Foreskin keratinocyte (primary cell): ENCODE measurements at places on chromosomes 7 and 10. TPM values are rescaled to one million over a fixed set of nuclear protein-coding genes. Genes with fewer than 3 reads are reported as not detected.

DNA sequence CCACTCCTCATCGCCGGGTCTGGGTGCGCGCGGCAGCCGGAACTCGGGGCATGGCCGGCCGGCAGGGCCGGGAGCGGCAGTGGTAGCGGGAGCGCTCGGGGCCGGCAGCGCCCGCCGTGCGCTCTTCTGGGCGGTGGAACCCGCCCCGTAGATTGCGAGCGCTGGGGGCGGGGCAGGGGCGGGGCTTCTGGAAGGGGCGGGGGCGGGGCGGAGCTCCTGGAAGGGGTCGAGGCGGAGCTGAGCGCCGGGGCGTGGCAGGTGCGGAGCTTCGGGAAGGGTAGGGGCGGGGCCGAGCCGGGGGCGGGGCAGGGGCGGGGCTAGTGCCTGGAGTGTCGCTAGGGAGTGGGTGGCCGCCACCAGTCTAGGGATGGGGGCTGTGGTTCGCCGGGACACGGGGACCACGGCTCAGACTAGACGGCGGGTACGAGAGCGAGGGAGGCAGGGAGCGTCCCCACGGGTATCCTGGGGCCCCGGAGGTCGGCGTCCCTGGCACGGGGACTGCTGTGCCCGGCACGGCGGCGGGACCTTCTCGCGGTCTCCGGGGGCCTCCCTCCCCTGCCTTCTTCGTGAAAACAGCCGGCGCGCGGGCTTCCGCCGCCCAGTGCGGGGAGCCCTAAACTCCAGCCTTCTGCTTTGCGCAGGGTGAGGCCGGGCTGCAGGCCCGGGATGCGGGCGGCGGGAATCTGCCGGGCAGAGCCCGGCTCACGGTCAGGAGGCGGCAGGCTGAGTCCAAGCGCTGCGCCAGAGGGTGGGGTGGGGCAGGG, at the start of gene STK32C:
Gene STK32C (minus strand): TSS at position 128 of the 764 bp plus-strand sequence. CDS start 117 bp downstream, at position 11.
- no peak for DNase-seq

GRCh38 chr7:2956526-2957368, 86.9 kb downstream of the CARD11 start:
- peak; percentile 94 for DNase-seq

GRCh38 chr7:98816241-98816640, 53.6 kb downstream of the TMEM130 start:
- DNase-seq: no peak

DNA sequence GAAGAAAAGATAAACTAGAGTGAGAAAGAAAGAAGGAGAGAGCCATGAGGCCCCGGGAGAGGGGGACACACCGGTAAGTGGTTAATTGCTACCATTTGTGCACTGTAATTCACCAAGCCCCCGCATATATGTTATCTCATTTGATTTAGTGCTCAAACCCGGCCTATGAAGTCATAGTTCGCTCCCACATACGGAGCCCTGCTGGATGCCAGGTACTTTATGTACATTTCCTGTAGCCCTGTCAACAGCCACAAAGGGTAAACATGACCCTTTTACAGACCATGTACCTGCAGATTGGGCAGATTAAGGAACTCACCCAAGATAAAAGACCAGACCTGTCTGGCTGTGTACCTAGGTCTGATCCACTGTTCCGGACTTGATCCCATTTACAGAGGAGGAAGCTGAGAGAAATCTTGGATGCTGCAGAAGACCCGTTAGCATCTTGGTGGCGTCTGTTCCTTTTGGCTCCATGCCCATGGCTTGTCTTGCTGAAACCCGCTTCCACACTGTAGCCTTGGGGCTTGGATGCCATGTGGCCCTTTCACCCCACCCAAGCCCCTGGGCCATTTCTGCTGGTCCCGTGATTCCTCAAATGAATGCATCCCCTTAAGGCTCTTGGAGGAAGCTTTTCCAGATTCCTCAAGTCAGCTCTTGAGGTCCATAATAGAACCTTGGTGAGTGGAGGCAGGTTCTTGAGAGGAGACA, 32.3 kb downstream of the FAM241B start:
- DNase-seq: no peak

DNA sequence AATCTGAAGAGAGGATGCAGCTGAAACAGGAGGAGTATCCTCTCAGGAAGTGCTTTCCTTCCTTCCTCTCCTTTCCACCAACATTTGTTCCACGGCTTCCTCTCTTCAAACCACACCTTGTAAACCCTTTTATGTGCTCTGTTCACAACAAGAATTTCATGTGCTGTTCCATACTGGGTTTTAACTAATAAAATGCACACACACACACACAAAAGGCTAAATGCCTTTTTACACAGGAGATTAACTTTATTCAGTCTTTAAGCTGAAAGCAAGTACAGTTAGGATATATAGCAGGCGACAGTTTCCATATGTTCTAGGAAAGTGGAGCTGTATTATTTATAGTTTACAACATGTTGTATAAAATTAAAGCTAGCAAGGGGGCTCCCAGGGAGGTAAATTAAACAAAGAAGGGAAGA, 106.7 kb downstream of the REEP3 start:
- no peak for DNase-seq

SUN3 gene
- polyA plus RNA-seq: 0.12 TPM in 1 of 2 replicates, not detected in the other

DNA sequence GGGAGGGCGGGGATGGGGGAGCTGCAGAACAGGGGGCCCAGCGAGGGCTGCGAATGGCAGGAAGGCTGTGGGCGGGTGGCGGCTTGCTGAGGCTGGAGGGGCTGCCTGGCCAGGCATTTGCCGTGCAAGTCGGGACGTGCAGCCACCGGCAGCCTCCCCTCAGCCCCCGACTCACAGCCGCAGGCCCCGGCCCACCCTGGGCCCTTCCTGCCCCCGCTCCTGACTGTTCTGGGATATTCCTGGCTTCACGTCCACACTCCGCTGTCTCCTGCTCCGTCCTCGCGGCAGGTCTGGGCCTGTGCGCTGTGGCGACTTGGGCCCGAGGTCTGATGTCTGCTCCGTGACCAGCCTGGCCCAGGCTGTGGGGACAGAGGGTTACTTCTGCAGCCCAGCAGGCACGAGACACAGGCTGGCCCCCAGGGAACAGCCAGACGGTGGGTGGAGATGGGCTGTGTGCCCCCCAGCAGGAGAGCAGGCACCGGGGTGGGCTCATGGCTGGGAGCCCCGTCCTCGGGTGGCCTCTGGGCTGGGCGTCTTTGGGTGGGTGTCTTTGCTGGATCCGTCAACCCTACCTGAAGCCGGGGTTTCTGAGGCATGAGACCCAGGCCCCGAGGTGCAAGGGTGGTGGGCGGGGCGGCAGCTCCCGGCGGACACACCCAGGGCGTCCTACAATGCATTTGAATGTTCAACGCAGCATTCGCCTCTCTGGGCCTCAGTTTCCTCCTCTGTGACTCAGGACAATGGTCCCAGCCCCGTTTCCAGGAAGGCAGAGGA, 86.5 kb downstream of the FOXL3 start:
- DNase-seq: no peak

DNA sequence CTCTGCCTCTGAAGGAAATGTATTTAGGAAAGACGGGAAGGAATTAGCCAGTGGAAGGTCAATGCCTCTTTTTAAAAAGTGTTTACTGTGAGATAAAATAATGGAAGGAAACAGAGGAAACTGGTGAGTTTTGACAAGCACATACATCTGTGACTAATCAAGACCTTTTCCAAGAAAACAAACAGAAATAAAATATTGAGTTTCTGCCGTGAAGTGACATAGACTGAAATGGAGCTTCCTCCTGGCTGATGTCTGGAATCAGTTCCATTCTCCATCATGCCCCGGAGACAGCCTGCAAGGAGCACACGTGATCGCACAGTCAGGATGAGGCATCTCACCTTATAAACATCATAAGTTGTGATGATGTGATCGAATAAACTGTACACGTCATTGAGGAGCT, 30.7 kb downstream of the TECTB start:
- DNase-seq: no peak

DNA sequence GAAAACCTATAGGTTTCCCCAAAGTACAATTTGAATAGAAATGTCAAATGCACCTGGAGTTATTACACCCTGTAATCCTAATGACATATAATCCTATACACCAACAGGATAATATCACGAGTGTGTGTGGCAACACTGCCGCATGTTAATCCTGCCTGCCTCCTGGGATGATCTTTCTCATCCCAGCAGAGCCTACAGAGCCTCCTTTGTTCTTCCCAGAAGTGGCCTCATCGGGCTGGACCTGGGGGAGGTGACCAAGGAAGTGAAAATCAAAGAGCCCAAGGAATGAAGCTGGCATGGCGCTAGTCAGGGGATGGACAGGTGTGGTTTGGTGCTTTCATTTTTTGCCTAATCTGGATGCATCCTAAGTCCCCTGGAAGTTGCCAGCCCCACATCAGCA, 29.5 kb upstream of the LEP start:
- DNase-seq: no peak

GRCh38 chr7:30709549-30709948, 27.3 kb upstream of the CRHR2 start:
- no peak for DNase-seq

GRCh38 chr10:114593240-114593792, 64.8 kb downstream of the ABLIM1 start:
- DNase-seq: no peak

CLRN3 gene
- polyA plus RNA-seq: not detected in 2 replicates

DNA sequence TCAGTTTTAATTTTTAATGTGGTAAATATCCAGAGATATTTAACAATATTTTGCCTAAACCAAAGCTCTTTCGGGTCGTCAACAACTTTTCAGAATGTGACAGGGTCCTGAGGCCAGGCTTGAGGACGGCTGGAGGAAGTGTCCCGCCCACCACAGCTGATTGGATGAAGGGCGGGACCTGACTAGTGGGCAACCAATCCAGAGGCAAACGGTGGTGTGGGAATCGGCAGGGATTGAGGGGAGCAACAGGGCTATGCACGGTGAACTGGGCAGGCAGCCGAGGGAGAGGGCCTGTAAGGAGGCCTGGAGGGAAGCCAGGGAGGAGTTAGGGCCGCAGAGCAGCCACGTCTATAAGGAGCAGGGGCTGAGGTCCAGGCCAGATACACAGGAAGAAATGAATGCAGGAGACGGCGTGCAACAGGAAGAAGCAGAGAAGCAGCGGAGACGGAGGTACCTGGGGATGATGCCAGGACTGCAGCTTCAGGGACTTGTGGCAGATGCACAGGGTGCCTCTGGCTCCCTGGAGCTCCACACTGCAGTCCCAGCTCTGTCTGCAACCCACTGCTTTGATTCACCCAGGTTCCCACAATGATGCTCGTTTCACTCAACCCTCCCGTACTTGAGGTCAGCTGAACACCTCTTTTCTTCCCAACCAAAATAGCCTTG, 46.1 kb upstream of the ZMIZ1 start:
- no peak for DNase-seq

DNA sequence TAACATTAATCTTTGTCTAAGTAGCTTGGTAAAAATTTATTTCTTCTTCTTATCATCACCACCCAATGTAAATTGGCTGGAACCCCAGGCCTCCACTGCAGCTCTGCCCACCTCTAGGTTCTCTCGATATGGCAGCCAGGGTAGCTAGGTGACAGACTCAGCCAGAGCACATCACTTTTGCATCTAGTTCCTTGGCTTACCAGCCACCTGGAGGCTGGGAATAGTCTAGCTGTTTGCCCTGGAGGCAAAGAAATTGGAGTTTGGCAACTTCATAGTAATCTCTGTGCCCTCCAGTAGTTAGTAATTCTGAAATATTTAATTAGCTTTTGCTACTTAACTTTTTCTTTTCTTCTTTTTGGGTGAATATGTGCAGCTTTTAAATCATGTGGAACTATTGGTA, 9.4 kb downstream of the IFRD1 start:
- DNase-seq: no peak

- no peak for DNase-seq
Observed at GRCh38 chr7:45703373-45703821, 129.2 kb downstream of the ADCY1 start.

- DNase-seq: no peak
Observed at GRCh38 chr7:80609751-80610150, 28.7 kb upstream of the CD36 start.

GRCh38 chr10:118746246-118746645, 8.5 kb downstream of the CACUL1 start:
- no peak for DNase-seq

DNA sequence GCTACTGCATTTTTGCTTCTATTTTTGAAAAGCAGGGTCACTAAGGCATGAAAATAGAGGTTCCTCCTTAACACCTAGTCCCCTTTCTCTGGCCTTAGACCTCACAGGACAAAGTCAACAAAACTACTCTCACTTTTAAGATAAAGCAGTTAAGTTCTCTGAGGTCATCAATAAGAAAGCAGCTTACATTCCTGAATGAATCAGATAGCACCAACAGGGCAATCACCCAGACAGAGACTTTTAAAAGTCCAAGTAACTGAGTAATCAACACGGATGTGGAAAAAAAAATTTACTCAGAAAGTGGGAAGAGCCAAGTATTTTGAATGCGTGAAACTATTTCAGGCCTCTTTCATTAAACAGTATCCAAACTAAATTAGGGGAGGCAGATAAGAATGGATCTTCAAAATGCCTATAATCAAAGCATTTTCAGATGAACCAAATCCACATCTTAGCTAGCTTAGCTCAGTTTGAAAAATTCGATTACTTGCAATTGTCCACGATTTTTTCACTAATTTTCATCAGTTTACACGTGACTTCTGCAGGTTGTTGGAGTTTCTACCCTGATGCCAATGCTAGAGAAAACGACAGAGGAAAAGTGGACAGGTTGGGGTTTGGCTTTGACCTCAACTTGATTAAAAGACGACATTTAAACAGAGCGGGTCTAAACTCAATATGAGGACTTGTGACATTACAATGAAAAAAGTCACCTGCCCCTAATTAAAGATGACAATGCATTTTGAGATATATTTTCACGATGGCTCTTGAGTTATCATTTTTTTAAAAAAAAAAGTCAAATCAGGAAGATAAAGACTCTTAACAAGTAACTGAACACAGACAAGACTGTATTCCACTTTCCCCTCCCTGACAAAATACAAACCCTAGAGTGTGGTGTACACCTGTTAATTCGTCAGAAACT, 1.6 kb downstream of the BEND7 start:
- DNase-seq: peak; percentile 77

UROS gene
- polyA plus RNA-seq: 57.1 and 58.9 TPM in 2 replicates

GRCh38 chr7:116534790-116535189, 10.0 kb downstream of the CAV1 start:
- DNase-seq: no peak

- DNase-seq: no peak
Observed at GRCh38 chr7:157165987-157166386, 27.3 kb downstream of the UBE3C start.

ARHGAP12 gene
- 10.6 and 11.7 TPM in 2 replicates for polyA plus RNA-seq

HOGA1 gene
- polyA plus RNA-seq: 0.38 and 0.51 TPM in 2 replicates

OR13A1 gene
- not detected in 2 replicates for polyA plus RNA-seq

DNA sequence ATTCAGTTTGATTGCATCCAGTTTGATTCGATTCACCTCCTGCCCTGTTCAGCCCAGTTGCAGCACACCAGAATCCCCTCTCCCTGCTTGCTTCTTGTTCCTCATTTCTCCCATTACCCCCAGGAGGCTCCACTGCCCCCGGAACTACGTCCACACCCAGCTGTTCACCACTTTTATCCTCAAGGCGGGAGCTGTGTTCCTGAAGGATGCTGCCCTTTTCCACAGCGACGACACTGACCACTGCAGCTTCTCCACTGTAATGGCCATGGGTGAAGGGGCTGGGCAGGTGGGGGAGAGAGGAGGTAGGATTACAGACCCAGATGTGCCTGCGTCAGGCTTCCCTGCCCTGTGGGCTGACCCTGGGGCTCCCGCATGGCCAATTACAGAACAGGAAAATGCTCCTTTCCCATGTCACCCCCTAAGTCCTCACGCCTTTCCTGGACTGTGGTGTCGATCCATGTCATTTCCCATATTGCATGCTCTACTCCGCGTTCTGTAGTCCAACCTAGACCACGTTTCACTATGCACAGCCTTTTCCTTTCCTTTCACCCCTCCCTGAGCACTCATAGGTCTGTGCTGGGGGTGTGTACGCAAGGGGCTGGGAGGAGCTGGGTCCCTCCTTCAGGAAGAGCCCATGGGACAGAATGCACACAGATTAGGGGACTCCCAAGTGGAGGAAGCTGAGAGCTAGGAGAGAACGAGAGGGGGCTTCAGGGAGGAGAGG, 8.2 kb downstream of the GHRHR start:
- DNase-seq: no peak

CYP2C19 gene
- not detected in 2 replicates for polyA plus RNA-seq

DGKI gene
- not detected in 2 replicates for polyA plus RNA-seq
